ENCODE measurements at places on chromosomes 6 and 20. TPM values are rescaled to one million over a fixed set of nuclear protein-coding genes. Genes with fewer than 3 reads are reported as not detected.

Gene SYNJ2
- 45.0 TPM for total RNA-seq

DNA sequence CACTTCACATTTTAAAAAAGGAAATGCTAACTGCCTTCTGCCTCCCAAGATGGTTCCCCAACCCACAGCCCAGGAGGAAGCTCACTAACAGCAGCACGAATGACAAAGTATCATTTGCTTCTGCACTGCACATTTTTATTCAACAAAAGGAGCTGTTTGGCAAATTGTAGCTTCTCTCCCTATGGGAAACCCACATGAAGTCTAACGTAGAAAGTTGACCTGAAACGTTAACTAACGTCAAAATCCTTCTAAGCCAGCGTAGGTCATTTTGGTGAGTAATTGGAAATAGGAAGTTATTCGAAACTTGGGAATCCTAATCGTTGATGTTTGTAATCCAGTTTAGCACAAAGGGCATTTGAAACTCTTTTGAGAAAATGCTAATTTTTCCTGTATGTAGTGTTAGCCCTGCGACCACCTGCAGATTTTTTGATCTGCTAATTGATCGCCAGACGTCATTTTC, 2.9 kb downstream of the SALL4 start:
- peak overlapping the region; percentile 54 for H3K4me3 ChIP-seq
- no peak for DNase-seq
- H3K36me3 ChIP-seq: no peaks in the 10 kb centered on the region
- H3K27ac ChIP-seq: peak overlapping the region; percentile 96
- H3K4me1 ChIP-seq: peaks cover 69% of the 10 kb centered on the region

- peaks cover 4% of the 10 kb centered on the region for H3K4me1 ChIP-seq
- H3K36me3 ChIP-seq: peaks cover 15% of the 10 kb centered on the region
- H3K27me3 ChIP-seq: no peaks in the 10 kb centered on the region
- H3K4me3 ChIP-seq: peak overlapping the region; percentile 58
Observed at GRCh38 chr20:35276408-35276807, 1.5 kb downstream of the MMP24OS start.

Gene SLC16A10
- 14.2 TPM for total RNA-seq

Gene ADTRP
- 5.2 TPM for total RNA-seq

Gene GSTA2
- total RNA-seq: 65.4 TPM

DNA sequence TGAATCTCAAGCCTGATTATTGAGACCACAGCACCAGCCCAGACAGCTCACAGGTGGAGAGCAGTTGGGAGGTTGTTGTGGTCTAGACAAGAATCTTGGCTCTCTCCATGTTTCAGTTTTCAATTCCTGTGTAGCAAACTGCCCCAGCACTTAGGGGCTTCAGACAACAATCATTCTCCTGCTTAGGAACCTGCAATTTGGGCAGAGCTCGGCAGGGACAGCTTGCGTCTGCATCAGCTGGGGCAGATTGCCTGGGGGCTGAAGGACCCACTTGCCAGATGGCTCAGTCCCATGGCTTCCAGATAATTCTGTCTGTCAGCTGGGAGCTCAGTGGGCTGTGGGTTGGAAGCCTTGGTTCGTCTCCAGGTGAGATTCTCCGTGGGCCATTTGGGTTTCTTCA, 6.9 kb downstream of the TGM6 start:
- no peaks in the 10 kb centered on the region for H3K4me1 ChIP-seq
- H3K27me3 ChIP-seq: no peaks in the 10 kb centered on the region
- H3K36me3 ChIP-seq: no peaks in the 10 kb centered on the region
- H3K4me3 ChIP-seq: no peak overlapping the region

DNA sequence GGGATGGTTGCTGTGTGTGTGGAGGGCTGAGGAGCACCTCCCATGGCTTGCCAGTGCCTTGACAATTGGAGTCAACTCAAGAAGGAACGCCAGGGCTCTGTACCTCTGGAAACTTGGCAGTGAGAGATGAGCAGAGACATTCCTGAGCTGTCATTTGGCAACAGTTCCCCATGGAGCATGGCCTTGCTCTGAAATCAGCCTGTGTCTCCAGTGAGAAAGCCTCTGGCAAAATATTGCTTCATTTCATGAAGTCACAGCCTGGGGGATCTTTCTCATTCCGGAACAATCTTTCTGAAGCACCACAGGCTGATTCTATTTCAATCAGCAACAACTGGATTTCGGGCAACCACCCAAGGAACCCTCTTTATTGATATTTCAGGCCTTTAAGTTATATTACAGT, 52.2 kb upstream of the FNDC1 start:
- H3K4me1 ChIP-seq: no peaks in the 10 kb centered on the region
- H3K27me3 ChIP-seq: no peaks in the 10 kb centered on the region
- no peaks in the 10 kb centered on the region for H3K36me3 ChIP-seq
- no peak overlapping the region for H3K27ac ChIP-seq

DNA sequence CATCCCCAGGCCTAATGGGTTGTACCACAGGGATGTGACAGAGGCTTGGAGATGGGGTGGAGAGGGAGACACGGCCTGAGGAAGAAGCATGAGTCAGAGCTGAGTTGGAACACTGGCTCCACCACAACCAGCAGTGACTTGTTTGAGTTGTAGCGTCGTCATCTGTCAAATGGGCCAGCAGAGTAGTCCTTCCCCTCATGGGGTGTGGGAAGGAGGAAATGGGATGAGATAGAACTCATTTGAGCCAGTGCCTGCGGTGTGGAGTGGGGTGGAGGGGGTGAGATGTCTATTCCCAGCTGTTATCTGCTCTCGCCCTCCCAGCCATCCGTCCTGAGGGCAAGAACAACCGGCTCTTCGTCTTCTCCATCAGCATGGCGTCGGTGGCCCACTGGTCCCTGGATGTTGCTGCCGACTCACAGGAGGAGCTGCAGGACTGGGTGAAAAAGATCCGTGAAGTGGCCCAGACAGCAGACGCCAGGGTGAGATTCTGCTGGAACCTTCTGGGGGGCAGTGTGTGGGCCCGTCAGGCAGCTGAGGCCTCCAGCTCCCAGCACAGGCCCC, 32.5 kb downstream of the PLCG1 start:
- H3K27me3 ChIP-seq: no peaks in the 10 kb centered on the region
- peak; percentile 36 for DNase-seq
- no peak overlapping the region for H3K4me3 ChIP-seq
- H3K27ac ChIP-seq: no peak overlapping the region
- no peaks in the 10 kb centered on the region for H3K4me1 ChIP-seq
- peaks cover 45% of the 10 kb centered on the region for H3K36me3 ChIP-seq

Gene TMEM74B
- 7.8 TPM for total RNA-seq

DNA sequence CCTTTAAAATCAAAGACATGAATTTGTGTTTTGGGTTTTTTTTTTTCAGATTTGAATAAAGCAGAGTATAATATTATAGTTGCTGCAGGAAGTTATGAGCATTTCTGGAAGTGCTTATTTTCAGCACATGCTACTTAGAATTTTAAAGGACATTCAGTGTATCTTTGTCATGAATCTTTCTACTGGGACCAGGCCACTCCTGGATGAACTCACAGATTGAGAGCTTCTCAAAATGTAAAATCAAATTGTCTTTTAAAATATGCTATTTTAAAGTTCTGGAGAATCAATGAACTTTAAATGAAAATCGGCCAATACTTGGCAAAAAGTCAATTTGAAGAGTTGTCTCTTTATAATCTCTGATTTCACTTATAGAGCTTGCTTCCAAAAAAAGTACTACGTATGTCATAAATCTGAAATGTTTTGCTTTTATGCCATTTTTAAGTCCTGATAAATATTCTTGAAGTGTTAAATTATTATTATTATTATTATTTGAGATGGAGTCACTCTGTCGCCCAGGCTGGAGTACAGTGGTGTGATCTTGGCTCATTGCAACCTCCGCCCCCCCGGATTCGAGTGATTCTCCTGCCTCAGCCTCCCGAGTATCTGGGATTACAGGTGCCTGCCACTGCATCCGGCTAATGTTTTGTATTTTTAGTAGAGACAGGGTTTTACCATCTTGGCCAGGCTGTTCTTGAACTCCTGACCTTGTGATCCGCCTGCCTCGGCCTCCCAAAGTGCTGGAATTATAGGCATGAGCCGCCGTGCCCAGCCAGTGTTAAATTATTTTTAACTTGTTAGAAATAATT, 175.7 kb upstream of the AKAP12 start:
- no peak overlapping the region for H3K4me3 ChIP-seq
- H3K36me3 ChIP-seq: no peaks in the 10 kb centered on the region
- DNase-seq: no peak
- no peaks in the 10 kb centered on the region for H3K27me3 ChIP-seq

Gene BIRC7
- total RNA-seq: 0.54 TPM

DNA sequence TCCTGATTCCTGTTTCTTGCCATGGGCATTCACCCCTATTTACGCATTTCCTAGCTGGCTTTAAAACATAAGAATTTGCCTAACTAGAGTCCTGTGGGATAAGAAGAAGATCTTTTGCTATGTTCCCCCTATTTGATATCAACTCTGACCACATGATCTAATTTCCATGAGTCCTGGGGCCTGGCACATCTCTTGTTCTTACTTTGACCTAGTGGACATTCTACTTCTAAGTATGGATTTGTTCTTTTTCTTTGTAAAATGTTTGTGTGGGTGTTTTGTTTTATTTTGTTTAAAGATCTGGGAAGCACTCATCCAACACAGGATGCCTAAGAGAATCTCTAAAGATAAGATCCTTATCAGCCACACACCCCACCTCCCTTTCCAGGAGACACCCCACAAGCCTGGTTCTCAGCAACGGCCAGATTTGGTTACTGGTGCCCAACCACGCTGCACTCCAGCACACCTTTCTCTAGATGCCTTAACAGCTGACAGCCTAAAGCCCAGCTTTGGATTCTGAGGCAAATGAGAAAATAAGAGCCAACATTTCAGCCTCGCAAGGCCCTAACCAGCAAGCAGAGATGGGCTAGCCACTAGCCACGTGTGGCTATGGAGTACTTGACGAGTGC, 74.7 kb downstream of the SLC23A2 start:
- H3K27me3 ChIP-seq: no peaks in the 10 kb centered on the region
- no peak overlapping the region for H3K27ac ChIP-seq
- no peaks in the 10 kb centered on the region for H3K36me3 ChIP-seq
- no peak overlapping the region for H3K4me3 ChIP-seq
- no peak for DNase-seq

Gene SLC17A5
- total RNA-seq: 13.0 TPM

Gene PI16
- not detected for total RNA-seq

GRCh38 chr6:120304223-120304622, 954.7 kb upstream of the MAN1A1 start:
- H3K27ac ChIP-seq: no peak overlapping the region
- no peaks in the 10 kb centered on the region for H3K27me3 ChIP-seq
- DNase-seq: no peak
- no peaks in the 10 kb centered on the region for H3K4me1 ChIP-seq

DNA sequence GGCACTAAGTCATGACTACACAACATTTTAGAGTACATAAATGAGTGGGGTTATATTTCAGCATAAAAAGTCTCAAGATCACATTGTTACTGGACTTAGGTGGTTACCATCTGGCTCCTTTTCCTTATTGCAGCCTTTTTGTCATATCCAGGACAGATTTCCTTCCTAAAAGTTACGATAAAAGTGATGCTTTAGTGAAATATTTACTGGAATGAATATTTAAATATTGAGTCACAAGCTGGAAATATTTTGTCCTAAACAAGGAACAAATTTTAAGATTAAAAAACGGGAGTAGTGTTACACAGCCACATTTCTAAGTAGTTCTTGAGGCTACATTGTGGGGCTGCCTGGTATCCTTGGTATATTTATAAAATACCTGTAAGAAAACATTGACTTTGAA, 52.2 kb downstream of the CDC40 start:
- no peaks in the 10 kb centered on the region for H3K36me3 ChIP-seq
- H3K4me1 ChIP-seq: no peaks in the 10 kb centered on the region
- H3K4me3 ChIP-seq: no peak overlapping the region
- H3K27me3 ChIP-seq: no peaks in the 10 kb centered on the region
- H3K27ac ChIP-seq: no peak overlapping the region
- no peak for DNase-seq

- no peaks in the 10 kb centered on the region for H3K36me3 ChIP-seq
- H3K27ac ChIP-seq: peak overlapping the region; percentile 53
- H3K4me3 ChIP-seq: no peak overlapping the region
- no peaks in the 10 kb centered on the region for H3K27me3 ChIP-seq
- no peak for DNase-seq
Observed at GRCh38 chr20:49701241-49701790, 12.4 kb downstream of the B4GALT5 start.

- 0 out of 2 replicates have a peak, but pooled peaks cover 6% of the 10 kb centered on the region for H3K4me1 ChIP-seq
- no peak for DNase-seq
- H3K27ac ChIP-seq: no peak overlapping the region
- H3K27me3 ChIP-seq: no peaks in the 10 kb centered on the region
- H3K4me3 ChIP-seq: no peak overlapping the region
Observed at GRCh38 chr6:16663901-16664300, 97.4 kb downstream of the ATXN1 start.

Gene SAMHD1
- 63.0 TPM for total RNA-seq

- no peak for DNase-seq
- no peaks in the 10 kb centered on the region for H3K4me1 ChIP-seq
- H3K36me3 ChIP-seq: peaks cover 29% of the 10 kb centered on the region
- H3K27ac ChIP-seq: peak overlapping the region; percentile 14
- no peaks in the 10 kb centered on the region for H3K27me3 ChIP-seq
Observed at GRCh38 chr20:34293589-34293988, 9.6 kb downstream of the AHCY start.

Gene VSTM2L
- total RNA-seq: 0.16 TPM

- no peaks in the 10 kb centered on the region for H3K27me3 ChIP-seq
- peaks cover 9% of the 10 kb centered on the region for H3K4me1 ChIP-seq
- no peaks in the 10 kb centered on the region for H3K36me3 ChIP-seq
Observed at GRCh38 chr6:44072959-44073611, 54.2 kb downstream of the MRPL14 start.

GRCh38 chr6:30884521-30885480, 482 bp downstream of the DDR1 start:
- 0 out of 2 replicates have a peak, but pooled peaks cover 1% of the 10 kb centered on the region for H3K36me3 ChIP-seq
- DNase-seq: peak; percentile 56
- peaks cover 39% of the 10 kb centered on the region for H3K4me1 ChIP-seq

GRCh38 chr20:49503176-49503575, 20.7 kb upstream of the KCNB1 start:
- H3K36me3 ChIP-seq: no peaks in the 10 kb centered on the region
- H3K27me3 ChIP-seq: peaks cover 1% of the 10 kb centered on the region
- no peaks in the 10 kb centered on the region for H3K4me1 ChIP-seq
- H3K4me3 ChIP-seq: no peak overlapping the region
- no peak overlapping the region for H3K27ac ChIP-seq

DNA sequence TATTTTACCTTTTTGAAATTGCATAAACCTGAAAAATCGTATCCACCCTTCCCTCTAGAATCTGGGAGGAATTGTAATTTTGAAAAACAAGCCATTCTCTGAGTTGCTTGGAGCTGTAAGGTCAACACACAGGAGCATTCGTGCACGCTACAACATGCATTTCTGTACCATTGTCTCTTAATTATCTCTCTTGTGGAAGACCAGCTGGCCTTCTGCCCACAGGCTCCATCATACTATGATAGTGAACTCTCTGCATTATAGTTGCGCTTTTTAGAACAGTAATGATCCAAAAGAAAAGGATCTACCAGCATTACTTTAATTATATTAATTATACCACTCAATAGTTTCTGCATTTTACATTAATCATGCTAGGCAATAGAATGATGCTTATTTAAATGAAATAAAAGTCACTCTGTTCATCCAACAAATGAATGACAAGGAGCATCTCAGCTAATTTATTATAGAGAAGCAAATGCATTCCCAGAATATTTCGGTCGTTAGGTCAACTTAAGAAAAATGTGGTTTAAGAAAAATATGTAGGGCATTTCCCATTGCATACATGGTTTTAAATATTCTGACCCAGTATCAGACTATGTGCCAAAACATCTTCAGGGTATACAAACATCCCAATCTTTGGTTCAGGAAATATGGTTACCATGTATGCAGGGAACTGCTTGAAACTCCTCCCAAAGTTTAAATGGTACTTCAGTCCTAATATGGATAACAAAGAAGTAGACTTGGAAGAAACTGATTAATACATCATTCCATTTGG, 263.5 kb downstream of the TFAP2A start:
- H3K27ac ChIP-seq: no peak overlapping the region
- DNase-seq: no peak
- no peaks in the 10 kb centered on the region for H3K27me3 ChIP-seq
- no peak overlapping the region for H3K4me3 ChIP-seq
- H3K36me3 ChIP-seq: no peaks in the 10 kb centered on the region
